ENCODE measurements at places on chromosomes 6 and 20. TPM values are rescaled to one million over a fixed set of nuclear protein-coding genes. Genes with fewer than 3 reads are reported as not detected.

DNA sequence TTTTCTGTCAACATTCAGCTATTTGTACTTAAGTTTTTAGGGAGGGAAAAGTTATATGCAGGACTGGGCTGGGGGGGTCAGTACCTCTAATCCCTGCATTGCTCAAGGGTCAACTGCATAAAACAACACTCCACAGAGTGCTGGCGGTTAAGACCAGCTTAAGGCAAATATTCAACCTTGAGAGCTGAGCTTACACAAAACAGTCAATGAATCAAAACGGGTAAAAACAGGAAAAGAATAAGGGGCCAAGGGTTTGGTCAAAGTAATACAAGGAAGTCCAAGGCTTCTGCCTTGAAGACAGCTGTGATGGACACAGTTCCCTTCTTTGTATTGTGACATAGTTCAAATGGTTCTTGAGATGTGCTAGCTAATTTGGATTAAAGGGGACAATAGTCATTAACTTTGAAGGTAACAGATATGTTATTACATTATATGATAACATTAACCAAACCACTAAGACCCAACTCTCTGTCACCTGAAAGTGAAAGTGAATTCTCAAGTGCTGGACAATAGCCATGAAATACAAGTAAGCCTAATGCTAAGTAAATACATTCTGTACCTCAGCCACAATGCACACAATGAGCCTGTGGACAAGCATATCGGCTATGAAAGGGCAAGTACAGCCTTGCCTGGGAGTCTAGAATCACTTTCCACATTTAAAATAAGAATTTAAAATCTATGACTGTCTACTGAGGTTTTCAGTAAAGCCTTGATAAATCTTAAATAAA, 106.8 kb downstream of the PDE10A start:
- no peak for DNase-seq

DNA sequence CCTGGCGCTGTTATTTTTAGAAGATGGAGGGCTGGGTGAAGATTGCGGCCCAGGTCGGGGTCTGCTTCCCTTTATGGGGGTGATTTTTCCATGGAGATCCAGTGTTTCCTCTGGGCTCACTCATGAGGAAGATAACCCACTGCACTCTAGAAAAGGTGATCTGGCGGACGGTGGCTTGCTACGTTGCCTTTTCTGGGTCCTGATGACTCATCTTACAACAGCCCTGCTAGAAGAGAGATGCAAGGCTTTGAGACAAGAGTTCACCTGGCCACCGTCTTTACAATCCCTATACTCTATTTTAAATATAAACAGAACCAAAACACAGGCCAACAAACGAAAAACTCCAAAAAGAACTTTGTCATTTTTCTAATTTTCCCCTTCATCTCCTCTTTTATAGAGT, 182.1 kb upstream of the EXOC2 start:
- DNase-seq: no peak

GRCh38 chr6:12709116-12709515, 7.5 kb upstream of the PHACTR1 start:
- no peak for DNase-seq

GRCh38 chr20:62032609-62033368, 32.9 kb downstream of the TAF4 start:
- DNase-seq: no peak

GRCh38 chr6:157755746-157756411, 67.2 kb upstream of the SNX9 start:
- no peak for DNase-seq

DNA sequence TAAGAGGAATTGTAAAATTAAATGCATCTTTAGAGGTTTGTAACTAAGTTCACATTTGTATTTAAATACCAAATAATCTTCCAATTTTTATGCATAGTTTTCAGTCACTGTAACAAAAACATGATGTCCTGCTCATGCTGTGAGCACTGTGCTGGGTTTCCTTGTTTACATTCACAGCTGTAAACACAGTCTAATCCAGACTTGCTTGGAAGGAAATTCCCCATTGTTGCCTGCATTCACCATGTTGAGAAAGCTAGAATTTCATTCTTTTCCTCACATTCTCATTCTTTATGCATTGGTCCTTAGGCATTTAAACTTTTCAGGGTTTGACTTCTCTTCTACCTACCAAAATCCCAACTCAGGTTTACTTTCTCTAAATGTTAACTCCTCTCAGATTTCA, 242.0 kb upstream of the TBX18 start:
- DNase-seq: no peak

DNA sequence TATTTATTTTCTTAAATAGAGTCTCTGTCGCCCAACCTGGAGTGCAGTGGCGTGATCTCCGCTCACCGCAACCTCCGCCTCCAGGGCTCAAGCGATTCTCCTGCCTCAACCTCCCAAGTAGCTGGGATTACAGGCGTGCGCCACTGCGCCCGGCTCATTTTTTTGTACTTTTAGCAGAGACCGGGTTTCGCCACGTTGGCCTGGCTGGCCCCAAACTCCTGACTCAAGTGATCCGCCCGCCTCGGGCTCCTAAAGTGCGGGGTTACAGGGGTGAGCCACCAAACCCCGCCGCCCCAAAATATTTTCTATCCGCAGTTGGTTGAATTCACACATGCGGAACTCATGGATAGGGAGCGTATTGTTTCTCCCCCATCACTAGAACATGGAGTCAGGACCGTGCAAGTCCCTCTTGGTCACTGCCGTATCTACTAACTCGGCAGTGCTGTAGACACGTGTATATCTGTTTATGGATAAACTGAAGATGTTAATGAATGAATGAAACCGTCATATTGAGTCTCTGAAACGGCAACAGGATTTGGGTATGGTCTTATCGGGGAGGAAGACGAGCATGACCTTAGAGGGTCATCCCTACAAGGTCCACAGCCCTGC, 904 bp downstream of the MKKS start:
- DNase-seq: no peak

NOX3 gene
- not detected for total RNA-seq

DNA sequence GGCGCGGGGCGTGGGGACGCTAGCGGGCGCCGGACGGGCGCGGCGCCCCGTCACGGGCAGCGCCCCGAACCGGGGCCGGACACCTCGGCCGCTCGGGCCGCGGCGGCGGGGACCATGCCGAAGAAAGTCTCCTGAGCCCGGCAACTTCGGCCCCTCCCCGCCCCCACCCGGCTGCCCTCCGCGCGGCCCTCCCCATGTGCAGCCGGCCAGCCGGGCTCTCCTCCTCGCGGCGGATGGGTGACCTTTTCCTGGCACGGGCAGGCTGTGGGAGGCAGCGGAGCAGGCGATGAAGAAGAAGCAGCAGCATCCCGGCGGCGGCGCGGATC, 278 bp downstream of the UST start:
- no peak for DNase-seq

AVP gene
- 0.96 TPM for total RNA-seq

DNA sequence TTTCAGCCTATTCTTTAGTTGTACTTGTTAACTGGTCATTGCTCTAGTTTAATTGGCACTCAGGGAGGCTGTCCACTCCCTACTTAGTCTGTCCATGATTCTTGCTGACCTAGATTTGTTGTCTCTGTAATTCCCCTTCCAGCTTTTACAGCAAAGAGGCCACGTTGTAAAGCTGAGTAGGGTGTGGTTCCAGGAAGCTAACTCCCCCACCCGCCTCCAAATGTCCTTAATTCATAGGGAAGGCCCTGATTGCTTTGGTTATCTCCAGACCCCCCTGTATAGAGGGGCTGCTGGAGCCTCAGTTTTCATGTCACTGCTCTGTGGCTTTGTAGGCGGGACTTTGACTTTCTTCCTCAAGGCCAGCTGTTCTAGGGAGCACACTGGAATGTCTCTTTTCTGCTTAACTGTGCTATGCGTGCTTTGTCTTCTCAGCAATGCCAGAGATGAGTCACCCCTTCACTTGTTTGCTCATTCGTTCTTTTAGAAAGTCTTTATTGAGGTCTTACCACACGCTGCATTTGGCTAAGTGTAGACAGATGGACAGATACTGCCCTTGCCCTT, 175.1 kb upstream of the JAG1 start:
- DNase-seq: no peak

GRCh38 chr6:74749211-74750147, 456.4 kb downstream of the COL12A1 start:
- no peak for DNase-seq

DNA sequence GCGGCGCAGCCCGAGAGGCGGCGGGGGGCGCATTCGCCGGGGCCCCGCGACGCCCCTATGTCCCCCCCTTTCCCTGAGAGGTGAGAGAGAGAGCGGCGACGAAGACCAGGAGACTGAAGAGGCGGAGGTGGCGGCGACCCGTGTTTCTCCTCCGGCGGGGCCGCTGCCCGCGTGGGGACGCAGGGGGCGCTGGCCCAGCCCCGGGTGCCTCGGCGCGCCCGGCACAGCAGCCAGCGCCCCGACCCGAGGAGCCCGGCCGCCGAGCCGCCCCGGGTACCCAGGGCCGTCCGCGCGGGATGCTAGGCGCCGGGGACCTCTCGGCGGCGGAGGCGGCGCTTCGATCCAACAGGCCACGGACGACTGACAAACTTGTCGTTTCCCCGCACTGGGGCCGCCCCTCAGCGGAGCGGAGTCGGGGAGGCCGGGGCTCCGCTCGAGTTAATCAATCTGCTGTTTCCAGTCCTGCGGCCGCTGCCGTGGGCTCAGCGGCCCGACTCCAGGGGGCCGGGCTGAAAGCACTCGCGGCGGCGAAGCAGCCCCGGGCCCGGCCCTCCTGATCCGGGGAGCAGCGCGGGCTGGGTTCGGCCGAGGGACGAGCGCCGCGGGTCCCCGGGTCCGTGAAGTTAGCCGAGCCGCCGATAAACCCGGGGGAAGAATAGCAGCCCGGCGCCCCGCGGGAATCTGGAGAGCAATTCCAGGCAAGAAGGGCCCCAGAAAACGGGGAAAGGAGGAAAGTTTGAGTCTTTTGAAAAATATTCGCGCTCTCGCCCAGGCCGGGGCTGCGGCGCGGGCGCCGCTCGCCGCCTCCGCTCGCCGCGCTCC, 631 bp downstream of the MDGA1 start:
- no peak for DNase-seq

PLN gene
- total RNA-seq: 5.6 TPM

SAPCD1 gene
- total RNA-seq: 2.0 TPM

NRSN1 gene
- not detected for total RNA-seq

- DNase-seq: no peak
These were observed 15.4 kb downstream of the TMEM244 start for GRCh38 chr6:129845696-129846095.

DNA sequence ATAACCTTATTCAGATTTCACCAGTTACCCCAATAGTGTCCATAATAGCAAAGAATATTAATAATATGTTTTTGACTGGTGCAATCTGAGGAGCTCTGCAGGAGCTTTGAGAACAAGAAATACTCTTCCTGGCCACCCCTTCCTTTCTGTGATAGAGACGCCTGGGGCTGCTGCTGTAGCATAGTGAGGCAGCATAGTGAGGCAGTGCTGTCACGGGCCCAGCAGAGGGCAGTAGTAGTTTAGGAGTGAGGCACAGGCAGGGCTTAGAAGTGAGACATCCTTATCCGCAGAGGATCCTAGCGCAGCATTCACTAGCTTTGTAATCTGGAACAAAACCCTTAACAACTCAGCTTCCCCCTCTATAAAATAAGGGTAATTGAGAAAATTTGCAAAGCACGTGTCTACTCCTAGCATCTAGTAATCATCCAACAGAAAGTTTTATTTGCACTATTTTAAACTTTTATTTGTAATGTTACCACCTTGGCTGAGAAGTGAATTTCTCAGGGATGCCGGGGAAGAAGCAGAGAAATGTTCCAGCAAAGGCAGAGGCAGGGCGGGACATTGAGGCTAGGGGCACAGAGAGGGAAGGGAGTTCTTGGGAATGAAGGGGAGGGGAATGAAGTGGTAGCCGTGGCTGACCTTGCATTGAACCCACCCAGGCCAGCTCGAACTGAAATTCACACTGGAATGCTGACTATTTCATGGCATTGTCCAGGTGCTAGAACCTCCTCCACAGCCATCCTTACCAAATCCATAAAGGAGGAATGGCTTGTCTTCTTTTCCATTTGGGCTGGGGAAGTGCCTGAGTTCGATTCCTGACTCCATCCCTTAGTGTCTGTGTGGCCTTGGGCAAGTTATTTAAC, 78.8 kb downstream of the CDS2 start:
- no peak for DNase-seq

WFDC10B gene
- total RNA-seq: not detected

SLCO4A1 gene
- 44.4 TPM for total RNA-seq

GRCh38 chr6:33620856-33621710, at the start of gene ITPR3:
Gene ITPR3 (plus strand): TSS chr6:33621322. CDS start chr6:33621603, 281 bp downstream.
- DNase-seq: no peak

PNISR gene
- total RNA-seq: 66.4 TPM

DNA sequence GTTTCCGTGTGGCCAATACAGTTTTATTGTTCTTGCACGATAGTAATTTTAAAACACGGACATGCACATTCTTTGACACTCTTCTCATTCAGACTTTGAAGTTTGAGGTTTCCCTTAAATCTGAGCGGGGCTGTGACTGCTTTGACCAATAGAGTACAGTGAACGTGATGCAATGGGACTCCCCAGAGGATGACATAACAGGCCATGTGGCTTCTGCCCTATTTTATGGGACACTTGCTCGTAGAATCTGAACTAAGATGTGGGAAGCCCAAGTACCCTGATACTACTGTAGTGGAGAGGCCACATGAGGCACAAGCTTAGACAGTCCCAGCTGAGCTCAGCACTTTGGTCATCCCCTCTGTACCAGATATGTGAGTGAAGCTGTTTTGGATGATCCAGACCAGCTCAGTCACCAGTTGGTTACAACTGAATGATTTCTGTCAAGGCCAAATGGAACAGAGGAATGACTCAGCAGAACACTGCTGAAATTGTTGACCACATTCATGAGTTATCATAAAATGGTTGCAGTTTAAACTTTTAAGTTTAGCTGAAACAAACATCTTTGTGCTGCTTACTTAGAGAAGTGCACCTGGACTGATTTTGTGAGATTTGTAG, 279.4 kb downstream of the RFPL4B start:
- no peak for DNase-seq

GRCh38 chr6:154916857-154917256, 78.3 kb upstream of the TIAM2 start:
- DNase-seq: no peak

EFCAB8 gene
- 0.39 TPM for total RNA-seq

PGC gene
- total RNA-seq: not detected

OPRL1 gene
- 1.3 TPM for total RNA-seq
